ENCODE measurements at places on chromosomes 2 and 18.

- peak; percentile 75 for DNase-seq
Observed at GRCh38 chr2:235300368-235301201, 193.3 kb upstream of the AGAP1 start.

DNA sequence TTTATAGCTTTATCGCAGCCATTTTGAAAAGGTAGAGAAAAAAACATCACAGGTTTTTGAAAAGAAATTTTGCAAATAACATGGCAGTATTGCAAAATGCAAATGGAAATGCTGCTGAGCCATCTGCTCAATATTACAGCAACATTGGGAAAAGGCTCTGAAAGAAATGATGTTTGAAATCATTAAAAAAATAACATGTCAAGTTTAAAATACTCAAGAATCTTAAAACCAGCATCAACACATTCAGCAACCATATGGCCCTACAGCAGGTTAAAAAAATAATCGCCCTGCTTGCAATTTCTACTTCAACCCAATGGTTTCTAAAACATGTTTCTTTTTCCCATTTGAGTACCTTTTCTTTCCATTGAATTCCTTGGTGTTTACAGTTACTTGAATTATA lies 289.4 kb downstream of the AFF3 start:
- DNase-seq, result no peak

DNA sequence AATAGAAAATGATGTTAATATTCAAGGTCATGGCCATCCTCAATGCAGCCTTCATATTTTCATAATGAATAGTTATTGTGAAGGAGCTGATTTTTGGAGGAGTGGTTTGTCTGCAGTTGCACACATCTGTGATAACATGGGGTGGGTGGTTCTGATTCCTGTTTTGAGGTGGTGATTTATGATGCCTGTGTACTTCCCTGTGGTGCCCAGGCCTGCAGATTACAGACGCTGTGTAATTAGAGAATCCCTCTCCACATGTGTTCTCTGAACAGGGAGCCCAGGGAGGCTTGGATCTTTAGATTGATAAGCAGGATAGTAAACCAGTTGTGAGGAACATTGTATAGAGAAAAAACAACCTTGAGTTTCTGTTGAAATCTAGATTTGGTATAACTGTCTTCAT lies 117.5 kb downstream of the AGAP1 start:
- DNase-seq, result no peak

- no peak for DNase-seq
Observed at GRCh38 chr2:55017880-55018279, 32.4 kb downstream of the RTN4 start.

GRCh38 chr2:227606476-227606875 lies 7.8 kb downstream of the SCYGR2 start:
- DNase-seq, result no peak

DNA sequence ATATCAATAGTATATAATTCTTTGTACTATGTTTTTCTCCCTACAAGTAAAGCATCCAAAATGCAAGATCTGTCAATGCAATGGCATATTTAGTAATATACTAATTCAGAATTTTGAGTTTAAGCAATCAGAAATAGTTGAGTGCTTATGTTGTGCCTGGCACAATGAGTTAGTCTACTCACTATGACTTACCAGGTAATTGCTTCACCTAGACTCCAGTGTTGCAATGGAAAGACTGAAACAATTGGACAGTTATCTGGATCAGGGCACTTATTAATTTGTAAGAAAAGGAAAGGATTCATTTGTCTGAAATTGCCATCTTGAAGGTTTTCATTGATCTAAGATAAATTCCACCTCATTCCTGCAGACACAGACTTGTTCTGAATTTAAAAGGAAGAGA lies 97.6 kb upstream of the TCF4 start:
- DNase-seq, result no peak

DNA sequence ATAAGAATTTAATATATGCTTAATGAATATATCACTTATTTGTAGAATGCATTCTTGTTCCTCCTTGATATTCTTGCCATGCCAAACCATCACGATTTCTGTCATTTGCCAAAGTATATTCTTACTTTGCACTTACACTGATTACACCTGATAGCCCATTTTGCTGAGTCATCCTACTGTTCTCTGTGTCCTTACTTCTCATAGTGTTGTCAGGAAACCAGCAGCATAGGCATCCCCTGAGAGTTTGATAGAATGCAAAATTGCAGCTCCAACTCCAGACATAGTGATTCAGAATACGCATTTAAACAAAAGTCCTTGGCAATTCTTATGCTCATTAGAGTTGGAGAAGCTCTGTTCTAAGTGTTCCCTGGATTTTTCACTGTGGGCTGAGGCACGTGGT lies 687.1 kb downstream of the DPP10 start:
- DNase-seq, result no peak

DNA sequence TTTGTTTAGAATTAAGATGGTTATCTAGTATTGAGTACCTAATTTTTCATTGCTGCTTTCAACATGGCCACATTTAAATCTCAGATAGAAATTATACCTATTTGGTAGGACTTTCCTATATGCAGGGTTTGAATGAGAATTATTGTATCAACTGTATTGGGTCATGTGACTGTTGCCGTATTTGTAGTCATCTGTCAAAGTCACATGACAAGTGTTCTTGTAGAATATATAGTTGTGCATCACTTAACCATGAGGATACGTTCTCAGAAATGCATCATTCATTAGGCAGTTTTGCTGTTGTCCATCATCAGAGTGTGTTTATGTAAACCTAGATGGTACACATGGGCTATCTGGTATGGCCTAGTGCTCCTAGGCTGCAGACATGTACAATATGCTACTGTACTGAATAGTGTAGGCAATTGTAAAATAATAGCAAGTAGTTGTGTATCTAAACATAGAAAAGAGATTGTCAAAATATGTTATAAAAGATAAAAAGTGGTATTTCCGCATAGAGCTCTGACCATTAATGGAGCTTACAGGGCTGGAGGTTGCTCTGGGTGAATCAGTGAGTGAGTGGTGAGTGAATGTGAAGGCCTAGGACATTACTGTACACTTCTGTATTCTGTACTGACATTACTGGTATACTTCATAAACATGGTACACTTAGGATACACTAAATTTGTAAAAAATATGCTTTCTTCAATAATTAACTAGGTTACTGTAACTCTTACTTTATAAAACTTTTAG lies 123.7 kb downstream of the MAP4K4 start:
- no peak for DNase-seq

- DNase-seq, result no peak
Observed at GRCh38 chr2:242038166-242038927, 168.8 kb downstream of the RTP5 start.

- no peak for DNase-seq
Observed at GRCh38 chr2:32810909-32811495, 135.8 kb upstream of the LTBP1 start.

GRCh38 chr2:130720036-130720435 lies 8.8 kb upstream of the GPR148 start:
- no peak for DNase-seq

GRCh38 chr18:42156281-42156680 lies 201.2 kb downstream of the PIK3C3 start:
- DNase-seq, result no peak

DNA sequence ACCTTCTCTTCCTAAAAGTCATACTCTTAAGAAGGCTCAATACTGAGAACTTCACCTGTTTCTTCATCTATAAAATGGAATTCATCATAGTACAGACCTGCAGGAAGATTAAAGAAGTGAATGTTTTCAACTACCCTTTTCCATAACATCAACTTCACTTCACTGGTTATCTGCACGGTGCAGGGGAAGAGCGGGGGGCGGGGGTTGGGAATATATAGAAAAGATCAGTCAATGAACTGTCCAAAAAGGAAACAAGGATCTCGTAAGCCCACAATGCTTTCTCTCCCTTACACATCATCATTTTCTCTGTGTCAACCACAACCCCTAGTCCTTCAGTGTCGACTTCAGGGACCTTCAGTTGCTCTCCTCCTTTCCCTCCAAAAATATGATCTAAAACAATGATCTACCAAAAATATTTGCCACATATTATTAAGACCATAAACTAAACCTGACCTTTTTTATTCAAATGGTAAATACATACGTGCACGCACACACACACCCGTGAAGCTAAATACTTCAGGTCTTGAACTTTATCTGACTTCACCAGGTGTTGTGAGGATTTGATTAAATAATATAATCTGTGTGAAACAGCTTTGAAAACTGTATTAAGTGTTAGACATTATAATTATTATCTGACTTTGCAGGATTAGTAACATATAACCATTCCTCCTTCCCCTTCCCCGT lies 4.9 kb downstream of the MBOAT2 start:
- DNase-seq, result no peak

DNA sequence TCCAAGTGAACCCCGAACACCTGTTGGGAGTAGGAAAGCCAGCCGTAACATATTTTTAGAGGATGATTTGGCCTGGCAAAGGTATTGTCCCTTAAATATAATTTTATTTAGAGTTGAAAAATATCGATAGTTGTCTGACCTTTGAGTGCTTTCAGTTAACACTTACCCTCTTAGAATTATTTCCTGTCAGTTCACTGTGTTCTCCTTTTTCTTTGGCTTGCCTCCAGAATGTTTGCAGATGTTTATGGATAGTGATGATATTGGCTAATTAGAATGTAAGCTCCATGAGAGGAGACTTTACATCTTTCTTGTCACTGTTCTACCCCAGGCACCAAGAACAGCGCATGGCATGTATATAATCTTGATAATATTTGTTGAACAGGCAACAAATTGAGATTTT lies 19.8 kb downstream of the PIKFYVE start:
- no peak for DNase-seq

GRCh38 chr2:75705921-75706320 lies 4.8 kb downstream of the GCFC2 start:
- DNase-seq, result no peak

- no peak for DNase-seq
Observed at GRCh38 chr2:8531481-8531880, 150.4 kb upstream of the ID2 start.

GRCh38 chr2:241768251-241768711 lies 8.3 kb upstream of the GAL3ST2 start:
- no peak for DNase-seq

- DNase-seq, result no peak
Observed at GRCh38 chr18:12397793-12398192, 9.9 kb upstream of the PRELID3A start.

Data from NCI-H1105 (cell line).